GDM1 (cell line): ENCODE measurements at places on chromosomes 7 and 10.

DNA sequence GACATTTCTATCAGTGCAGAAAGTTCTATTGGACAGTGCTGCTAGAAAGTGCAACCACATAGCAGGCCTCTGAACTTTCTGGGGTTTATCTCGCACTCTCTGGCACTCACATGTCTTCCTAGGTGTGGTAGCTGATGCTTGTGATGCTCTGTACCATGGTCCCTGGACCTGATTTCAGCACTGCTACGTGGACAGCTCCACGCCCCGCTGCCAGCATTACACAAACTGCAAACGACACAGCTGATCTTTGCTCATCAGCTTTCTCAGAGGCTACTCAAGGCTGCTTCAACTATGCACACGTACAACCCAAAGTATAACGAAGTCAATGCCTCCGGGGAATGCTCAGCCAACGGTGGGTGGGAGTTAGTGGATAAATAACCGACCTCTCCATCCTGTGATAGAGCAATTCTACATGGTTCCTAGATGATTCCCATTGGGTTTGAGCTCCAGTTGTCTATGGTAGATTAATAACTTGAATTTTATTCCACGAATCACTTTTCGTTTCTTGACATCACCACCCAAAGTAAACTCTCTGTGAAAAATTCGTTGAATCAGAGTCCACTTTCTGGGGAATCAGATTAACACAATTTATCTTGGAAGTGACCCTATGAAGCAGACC, 302.5 kb downstream of the ACTR3B start:
- no peak for DNase-seq

DNA sequence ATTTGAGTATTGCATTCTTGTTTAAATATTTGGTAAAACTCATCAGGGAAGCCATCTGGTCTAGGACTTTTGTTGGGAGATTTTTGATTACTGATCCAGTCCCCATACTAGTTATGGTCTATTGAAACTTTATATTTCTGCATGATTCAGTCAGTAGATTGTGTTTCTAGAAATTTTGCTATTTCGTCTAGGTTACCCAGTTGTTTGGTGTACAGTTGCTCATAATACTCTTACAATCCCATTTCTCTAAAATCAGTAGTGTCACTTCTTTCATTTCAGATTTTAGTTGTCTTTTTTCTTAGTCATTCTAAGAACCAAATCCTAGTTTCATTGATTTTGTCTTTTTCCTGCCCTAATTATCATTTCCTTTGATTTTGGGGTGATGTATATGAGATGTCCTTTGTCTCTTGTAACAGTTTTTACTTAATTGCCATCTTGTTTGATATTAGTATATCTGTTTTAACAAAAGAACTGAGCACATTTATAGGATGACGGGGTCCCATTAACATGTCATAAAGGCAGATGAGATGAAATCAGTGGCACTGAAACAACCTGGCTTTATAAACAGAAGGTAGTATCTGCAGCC, 7.9 kb downstream of the MALSU1 start:
- DNase-seq: no peak

GRCh38 chr10:3451516-3452172, 279.1 kb upstream of the PITRM1 start:
- DNase-seq: no peak

DNA sequence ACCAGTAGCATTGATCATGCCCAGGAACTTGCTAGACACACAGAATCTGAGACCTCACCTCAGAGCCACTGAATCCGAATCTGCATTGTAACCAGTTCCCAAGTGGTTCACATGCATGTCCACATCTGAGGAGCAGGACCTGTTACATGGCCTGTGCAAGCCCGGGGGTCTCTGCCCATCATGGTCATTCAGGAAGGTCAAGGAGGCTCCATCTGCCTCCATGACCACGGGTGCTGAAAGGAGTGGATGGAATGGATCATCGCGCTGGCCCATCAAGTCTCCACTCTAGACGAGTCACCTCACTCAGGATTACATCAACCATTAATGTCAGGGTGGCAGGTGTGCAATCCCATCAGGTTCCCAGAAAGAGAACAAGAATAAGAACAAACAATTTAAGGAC, 85.8 kb upstream of the ADAM12 start:
- DNase-seq: no peak
